NCI-H460 (cell line): ENCODE measurements at places on chromosomes 6 and 20.
A peak's percentile ranks its signal among the peaks of the same experiment; 100 is the strongest.

- peak; percentile 26 for DNase-seq
Observed at GRCh38 chr6:73579389-73579788, 58.6 kb upstream of the EEF1A1 start.

- DNase-seq = peak; percentile 8
Observed at GRCh38 chr6:113491376-113491775, 365.8 kb upstream of the MARCKS start.

DNA sequence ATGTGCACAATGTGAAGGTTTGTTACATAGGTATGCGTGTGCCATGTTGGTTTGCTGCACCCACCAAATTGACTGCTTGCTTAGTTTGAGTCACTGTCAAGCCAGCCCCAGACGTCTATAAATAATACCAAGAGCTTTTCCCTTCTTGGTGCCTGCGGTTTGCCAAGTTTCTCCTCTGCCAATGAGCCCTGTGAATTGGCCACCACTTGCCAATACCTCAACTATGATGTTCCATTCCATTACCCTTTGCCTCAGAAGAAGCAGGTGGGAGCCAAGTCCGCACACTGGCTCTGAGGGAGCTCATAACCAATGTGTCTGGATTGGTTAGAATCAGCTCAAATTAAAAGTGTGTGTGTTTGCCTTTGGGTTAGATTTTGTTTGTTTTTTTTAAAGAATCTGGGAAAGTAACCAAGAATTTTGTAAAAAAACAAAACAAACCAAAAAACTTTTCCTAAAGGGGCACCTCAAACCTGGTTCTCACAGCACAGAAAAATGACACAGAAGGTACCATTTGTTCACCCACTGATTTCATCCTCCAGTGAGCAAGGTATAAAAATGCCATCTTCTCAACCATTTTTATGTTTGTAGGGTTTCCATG is 244.7 kb upstream of the PRND start:
- DNase-seq = no peak

- no peak for DNase-seq
Observed at GRCh38 chr20:32448306-32449056, 90.3 kb downstream of the ASXL1 start.

DNA sequence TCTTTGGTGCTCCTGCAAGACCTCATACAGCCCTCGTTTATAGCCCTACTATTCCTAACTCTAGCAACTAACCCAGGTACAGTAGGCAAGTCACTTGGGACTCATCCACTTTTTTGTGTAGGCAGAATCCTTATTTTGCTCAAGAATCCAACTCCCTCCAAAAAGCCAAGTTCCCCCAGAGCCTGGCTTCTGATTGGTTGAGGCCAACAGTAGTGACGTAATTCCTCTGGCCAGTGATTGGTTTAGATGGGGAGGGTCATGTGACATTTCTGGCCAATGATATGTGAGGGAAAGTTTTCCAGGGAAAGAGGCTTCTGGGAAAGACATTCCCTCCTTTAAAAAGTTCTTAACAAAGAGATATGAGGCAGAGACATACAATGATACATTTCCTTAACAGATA is 32.1 kb downstream of the KIAA1755 start:
- no peak for DNase-seq

GRCh38 chr6:89436226-89436625 is 3.3 kb downstream of the ANKRD6 start:
- DNase-seq = no peak

GRCh38 chr20:1299522-1299921 is 29.4 kb downstream of the SDCBP2 start:
- no peak for DNase-seq

DNA sequence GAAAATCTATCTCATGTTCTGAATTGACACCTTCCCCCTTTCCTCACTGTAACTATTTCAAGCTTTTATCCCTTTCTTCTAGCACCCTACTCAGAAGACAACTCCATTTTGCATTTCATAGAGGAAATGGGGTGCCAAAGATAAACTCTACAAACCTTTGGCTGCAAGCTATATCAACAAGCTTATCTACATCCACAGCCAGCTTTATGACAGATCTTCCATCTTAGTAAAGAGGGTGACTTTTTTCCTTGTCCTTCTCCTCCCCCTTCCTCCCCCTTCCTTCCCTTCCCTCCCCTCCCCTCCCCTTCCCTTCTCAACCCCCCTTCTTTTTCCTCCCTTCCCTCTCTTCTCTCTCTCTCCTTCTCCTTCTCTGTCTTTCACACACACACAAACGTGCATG is 58.0 kb upstream of the OLIG3 start:
- DNase-seq = no peak

DNA sequence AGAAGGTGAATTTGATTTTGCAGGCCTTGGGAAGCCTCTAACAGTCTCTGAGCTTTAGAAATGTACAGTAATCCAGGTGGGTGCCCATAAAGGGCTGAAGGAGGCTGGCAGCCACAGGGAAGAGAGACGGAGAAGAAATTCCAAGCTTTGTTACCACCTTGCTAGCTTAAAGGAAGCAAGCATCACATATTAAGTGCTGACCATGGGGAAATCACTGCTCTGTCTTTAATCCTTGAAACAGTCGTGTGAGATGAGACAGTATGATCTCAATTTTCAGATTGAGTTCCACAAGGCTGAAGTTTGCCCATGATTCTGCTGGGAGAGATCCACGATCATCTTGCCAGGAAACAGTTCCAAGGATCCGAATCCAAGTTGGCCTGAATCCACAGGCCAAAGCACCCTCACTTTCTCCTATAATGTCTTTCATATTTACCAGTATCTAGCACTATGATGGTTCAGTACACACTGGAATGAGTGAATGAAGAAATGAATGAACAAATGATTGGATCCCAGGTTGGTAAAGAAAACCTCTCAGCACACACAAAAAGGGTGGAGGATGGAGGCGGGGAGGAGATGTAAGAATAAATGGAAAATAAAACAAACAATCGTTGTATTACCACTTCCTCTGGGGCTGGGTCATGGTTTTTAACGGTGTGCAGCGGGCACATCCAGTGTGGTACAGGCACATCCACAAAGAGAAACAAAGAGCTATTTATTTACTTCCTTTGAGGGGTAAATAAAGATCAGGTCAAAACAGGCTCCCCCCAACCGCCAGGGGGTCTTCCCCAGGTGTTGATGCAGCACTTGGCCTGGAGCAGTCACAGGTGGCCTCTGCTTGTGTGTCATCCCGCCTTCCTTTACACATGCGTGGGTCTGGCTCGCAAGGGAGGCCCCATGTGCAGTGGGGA is 28.2 kb upstream of the TAF8 start:
- no peak for DNase-seq

GRCh38 chr20:2874456-2874855 is 1.2 kb downstream of the PTPRA start:
- no peak for DNase-seq

DNA sequence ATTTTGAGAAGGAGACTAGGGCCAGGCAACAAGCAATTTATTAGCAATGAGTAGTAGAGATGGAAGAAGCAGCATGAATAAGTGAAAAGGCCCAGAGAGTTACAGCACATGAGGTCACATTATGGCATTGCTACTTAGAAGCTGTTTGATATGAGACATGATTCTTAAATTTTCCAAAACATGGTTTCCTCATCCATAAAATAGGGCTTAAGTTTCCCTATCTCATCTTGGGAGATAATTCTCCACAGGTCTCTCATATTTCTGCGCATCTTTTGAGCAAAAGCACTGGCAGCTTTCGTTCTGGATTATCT is 656.1 kb downstream of the EPHA7 start:
- no peak for DNase-seq

- DNase-seq = no peak
Observed at GRCh38 chr6:43934183-43934802, 164.3 kb downstream of the VEGFA start.
